IMR-90 (cell line): ENCODE measurements at places on chromosomes 7 and 10. TPM values are rescaled to one million over a fixed set of nuclear protein-coding genes. Genes with fewer than 3 reads are reported as not detected.
A peak's percentile ranks its signal among the peaks of the same experiment; 100 is the strongest.

- peak; percentile 9 for DNase-seq
These were observed 50.0 kb upstream of the WIPI2 start for GRCh38 chr7:5139998-5140397.

DNA sequence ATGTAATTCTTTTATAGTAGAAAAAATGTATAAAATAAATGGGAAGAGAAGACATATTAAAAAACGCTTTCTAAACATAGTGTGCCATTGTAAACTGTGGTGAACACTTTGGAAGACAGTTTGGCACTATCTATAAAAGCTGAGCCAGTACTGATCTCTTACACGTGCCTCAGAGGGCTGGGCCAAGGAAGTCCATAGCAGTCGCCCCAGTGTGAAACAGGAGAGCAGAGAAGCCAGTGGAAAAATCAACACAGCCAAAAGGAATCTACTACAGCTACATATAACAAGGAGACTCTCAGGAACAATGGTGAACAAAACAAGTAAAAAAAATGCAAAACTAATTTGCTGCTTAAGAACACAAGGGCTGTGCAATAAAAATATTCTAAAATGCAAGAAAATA, 20.6 kb downstream of the SEPHS1 start:
- no peak for DNase-seq

DNA sequence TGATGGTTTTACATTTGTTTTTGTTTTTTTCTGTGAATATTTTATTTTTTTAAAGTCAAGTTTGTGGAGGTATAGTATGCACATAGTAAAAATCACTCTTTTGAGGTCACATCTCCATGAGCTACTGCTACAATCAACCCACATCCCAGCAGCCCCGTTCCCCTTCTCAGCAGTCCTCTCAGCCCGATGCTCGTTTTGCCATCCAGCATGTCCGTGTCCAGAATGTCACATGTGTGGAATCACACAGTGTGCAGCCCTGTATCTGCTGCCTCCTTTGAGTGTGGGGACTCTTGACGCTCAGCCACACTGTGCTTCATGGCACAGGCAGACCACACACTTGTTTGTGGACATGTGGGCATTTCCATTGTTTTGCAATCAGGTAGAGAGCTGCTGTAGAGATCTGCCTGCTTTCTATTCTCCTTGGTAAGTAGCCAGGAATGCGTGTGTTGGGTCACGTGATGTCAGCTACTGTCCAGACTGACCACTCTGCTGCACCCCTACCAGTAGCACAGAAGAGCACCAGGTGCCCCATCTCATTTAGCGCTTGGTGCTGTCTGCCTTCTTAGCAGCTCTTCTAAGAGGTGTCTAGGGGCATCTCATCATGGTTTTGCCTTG, 71.6 kb upstream of the CAMK2B start:
- DNase-seq: peak; percentile 80

GRCh38 chr7:21743493-21743892, 200.7 kb downstream of the DNAH11 start:
- DNase-seq: no peak

GRCh38 chr7:88431882-88432281, 125.2 kb upstream of the STEAP4 start:
- DNase-seq: no peak

- DNase-seq: no peak
These were observed 31.0 kb downstream of the SRRM3 start for GRCh38 chr7:76232698-76233097.

DNA sequence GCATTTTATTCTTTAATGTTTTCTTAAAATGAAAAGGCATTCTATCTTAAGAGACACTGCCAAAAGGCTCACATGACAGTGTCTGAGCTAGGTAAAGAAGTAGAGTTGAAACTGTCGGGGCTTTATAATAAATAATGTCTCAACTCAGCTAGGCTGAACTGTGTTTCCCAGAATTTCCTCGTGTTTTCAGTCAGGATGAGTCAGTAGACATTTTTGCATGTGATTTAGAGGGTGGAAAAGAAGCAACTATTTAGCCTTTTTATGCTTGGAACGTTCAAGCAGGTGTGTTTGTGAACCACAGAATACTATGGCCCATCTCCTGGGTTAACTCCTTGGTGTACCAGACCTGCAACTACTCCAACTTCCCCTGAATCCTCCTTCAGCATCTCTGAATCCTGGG, 23.4 kb upstream of the LIPA start:
- no peak for DNase-seq

DNA sequence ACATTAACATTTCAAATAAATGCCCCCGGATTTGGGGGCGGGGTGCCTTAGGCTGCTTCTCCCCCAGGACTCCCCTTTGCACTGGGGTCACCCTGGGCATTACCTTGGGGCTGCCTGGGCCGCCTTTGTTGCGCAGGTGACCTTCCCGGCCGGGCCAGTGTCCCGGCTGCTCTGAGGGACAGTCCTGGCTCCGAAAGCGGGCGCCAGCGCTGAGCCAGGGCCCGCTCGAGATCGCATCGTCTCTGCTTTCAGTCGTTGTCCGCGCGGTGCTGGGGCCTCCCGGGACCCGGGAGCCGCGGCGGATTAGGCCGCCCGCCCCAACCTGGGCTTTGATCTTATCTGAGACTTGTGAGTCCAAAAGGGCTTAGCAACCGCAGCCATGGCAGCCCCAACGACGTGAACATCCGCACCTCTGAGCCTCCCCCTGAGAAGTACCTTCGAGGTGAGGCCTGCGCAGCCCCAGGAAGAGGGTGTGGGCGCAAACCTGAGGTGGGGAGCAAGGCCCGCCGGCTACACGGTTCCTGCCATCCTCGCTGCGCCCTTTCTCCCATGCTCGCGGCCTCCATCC, 14.8 kb upstream of the WAPL start:
- no peak for DNase-seq

The H2BK1 gene
- not detected in 2 replicates for polyA plus RNA-seq

GRCh38 chr7:131623154-131623553, 66.7 kb upstream of the PODXL start:
- no peak for DNase-seq

DNA sequence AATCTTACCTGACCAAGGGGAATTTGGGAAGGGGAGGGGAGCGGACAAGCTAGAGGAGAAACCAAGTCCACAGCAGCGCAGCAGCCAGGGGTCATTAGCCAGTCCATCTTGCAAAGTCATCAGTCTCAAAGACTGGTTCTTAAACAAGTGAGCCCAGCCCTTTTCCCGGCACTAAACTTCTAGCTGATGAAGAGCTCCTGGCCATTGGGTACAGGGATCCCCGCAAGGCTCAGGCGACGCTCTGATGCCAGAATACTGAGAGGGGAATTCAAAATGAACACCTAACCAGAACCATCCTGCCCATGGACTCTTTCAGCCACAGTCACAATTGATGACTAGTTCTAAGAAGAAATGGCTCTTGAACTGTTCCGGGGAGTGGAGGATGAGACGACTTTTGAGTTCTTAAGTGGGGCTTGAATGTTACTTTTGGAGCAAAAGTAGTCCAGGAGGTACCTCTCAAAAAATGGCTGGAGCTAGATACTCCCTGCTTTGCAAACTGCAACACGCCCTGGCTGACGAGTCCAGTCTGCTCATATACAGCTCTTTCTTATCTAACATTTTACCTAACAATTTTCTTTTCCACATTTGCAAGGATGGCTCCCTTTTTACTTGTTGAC, 2.5 kb upstream of the TWIST1 start:
- no peak for DNase-seq

DNA sequence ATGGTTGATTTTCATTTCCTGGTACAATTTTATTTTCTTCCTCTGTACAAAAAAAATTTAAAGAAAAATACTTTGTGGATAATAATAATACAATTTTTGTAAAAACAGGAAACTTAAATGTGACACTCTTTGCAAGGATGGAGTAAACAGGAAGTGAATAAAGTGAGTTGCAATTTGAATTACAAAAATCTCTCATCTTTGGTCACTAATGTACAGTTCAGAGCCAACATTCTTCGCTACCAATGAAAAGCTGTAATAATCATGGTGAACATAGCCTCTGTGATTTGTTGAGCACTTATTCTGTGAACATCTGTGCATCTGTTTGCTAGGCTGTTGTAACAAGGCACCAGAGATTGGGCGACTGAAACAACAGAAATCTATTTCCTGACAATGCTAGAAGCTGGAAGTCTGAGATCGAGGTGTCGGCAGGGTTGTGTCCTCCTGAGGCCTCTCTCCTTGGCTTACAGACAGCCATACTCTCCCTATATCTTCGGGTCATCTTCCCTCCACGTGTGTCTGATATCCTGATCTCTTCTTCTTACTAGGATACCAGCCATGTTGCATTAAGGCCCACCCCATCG, 295.3 kb upstream of the KLF6 start:
- DNase-seq: no peak

DNA sequence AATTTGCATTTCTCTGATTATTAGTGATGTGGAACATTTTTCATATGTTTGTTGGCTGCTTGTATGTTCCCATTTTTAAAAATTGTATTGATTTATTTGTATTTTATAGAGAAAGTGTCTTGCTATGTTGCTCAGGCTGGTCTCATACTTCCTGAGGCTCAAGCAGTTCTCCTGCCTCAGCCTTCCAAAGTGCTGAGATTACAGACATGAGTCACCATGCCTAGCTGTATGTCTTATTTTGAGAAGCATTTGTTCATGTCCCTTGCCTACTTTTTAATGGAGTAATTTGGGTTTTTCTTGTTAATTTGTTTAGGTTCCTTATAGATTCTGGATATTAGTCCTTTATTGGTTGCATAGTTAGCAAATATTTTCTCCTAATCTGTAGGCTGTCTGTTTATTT, 214.2 kb upstream of the KAT6B start:
- peak; percentile 42 for DNase-seq

DNA sequence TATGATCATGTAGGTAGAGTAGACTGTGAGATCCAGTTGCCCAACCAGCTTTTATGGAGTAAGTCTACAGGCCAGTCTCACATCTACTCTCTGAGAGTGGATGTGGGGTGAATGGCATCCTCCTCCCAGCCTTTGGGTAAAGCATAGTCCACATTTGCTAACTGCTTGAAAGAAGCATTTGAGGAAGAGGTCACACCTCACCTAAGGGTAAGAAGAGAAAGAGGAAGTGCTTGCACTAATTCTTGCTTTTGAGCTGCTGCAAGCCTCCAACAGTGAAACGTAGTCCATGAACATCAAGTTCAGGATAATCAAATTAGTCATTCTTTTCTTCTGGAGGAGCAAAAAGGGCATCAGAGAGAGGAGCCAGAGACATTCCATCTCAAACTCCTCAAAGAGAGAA, 93.9 kb upstream of the AGR3 start:
- no peak for DNase-seq

DNA sequence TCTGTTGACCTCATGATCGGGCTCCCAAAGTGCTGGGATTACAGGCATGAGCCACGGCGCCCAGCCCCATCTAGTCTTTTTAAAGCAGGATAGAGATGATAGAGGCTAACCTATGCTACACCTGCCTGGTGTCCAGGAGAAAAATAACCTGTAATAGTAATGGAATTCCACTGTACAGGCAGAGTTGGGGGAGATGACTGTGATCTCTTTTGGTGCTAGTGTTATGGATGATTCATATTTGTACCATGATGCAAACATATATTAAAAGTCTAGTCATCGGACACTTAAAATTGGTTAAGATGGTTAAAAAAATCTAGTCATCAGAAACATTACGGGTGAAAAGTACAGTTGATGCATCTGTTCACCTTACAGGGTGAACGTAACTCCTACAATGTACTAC, 6.1 kb upstream of the SAR1A start:
- DNase-seq: peak; percentile 26

- no peak for DNase-seq
These were observed 47.1 kb upstream of the SVIL start for GRCh38 chr10:29681676-29682448.

GRCh38 chr7:41503438-41503837, 199.5 kb downstream of the INHBA start:
- peak; percentile 69 for DNase-seq

GRCh38 chr7:147452816-147453215, 1137.8 kb upstream of the C7orf33 start:
- no peak for DNase-seq

- DNase-seq: no peak
These were observed 185.4 kb upstream of the PFKP start for GRCh38 chr10:2881720-2882620.

DNA sequence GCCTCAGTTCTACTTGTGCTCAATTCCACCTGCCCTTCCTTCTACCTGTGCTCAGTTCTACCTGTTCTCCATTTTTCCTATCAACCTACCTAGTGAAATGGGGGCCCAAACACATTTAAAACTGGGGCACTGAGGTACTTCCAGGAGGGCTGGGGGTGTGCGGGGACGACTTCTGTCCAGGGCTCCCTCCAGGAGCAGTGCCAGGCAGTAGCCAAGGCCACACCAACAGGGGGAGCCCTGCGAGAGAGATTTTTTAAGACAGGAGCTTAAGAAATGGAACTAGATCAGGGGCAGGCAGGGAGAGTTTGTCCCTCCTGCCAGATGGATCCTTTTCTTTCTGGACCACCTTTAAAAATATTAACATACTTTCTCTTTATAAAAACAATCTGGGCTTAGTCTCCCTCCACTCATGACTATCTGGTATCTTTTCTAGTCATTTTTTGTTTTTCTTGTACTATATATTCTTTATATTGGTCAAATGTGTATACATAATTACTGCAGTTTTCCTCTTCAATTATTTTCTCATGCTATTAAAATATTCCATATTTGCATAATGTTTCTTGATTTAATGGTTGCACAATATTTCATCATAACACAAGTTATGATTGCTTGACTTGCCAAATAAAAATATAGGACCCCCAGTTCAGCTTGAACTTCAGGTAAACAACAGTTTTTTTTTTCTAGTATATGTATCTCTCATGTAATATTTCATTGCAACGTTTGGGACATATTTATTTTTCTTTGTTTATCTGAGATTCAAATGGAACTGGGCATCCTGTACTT, 47.3 kb upstream of the INSYN2A start:
- peak; percentile 30 for DNase-seq

DNA sequence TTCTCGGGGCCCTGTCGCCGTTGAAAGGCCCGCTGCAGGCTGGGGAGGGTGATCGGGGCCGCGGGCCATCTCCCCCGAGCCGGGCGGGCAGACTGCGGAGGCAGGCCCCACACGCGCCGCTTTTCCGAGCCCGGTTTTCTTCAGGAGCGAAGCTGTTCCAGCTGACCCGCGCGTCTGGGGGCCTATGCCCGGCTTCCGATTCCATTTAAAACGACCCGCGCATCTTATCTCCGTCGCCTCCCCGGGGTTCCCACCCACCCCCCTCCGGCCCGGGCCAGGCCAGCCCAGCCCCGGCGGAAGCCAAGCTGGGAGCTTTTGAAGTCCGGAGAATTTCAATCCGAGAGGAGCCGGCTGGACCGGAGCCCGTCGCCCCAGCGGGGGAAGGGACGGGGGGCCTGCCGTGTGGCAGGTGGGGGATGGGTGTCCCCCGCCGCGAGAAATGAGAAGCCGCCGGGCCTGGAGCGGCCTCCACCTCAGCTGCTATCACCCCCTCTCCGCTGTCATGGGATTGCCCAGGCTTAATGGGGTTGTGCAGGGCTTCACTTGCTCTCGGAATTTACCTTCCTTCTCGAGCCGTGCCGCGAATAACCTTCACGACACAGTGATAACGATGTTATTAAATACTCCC, 3.1 kb upstream of the EVX1 start:
- DNase-seq: no peak

The STRIP2 gene
- polyA plus RNA-seq: 1.6 and 1.8 TPM in 2 replicates

- peak; percentile 78 for DNase-seq
These were observed 5.6 kb upstream of the DKK1 start for GRCh38 chr10:52308251-52309031.

- DNase-seq: no peak
These were observed 23.0 kb upstream of the TRIL start for GRCh38 chr7:28981161-28981465.
